ENCODE measurements at places on chromosomes 6 and 20. TPM values are rescaled to one million over a fixed set of nuclear protein-coding genes. Genes with fewer than 3 reads are reported as not detected.

The SYCP2L gene
- total RNA-seq: 20.5 TPM

The LGSN gene
- not detected for total RNA-seq

DNA sequence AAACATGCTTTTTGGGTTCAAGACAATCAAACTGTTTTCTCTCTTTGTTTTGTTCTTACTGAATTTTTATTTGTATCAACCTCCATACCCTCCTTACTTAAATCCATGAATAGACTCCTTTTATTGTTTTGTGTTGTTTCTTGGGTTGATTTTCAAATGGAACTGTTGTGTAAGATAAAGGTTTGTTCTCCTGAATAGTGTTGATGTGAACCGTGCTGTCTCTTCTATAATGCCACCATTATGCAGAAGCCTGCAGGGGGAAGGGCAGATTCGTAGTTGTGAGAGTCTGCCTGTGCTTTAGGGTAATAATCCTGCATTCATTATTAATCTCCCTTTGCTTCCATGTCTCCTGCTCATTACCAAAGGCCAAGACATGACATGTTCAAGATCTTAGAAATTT lies 105.9 kb downstream of the CDKAL1 start:
- no peaks in the 10 kb centered on the region for H3K36me3 ChIP-seq
- H3K27me3 ChIP-seq: peaks cover 3% of the 10 kb centered on the region
- no peak overlapping the region for H3K4me3 ChIP-seq
- H3K4me1 ChIP-seq: peaks cover 4% of the 10 kb centered on the region
- no peak overlapping the region for H3K27ac ChIP-seq

DNA sequence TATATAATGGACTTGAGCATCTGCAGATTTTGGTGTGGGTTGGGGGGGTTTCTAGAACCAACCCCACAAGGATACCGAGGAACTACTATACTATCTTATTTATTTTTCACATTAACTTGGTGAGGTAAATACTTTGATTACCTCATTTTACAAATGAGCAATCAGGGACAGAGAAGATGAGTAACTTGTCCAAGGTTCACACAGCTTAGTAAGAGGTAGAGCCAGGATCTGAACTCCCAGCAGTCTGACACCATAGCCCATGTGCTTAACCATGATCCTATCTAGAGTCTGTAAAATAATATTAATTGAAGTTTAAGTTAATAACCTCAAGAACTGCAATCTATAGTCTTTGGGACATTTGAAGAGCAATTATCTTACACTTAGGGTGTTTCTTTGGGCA lies 28.6 kb downstream of the DHX35 start:
- no peak overlapping the region for H3K4me3 ChIP-seq
- H3K27me3 ChIP-seq: no peaks in the 10 kb centered on the region
- peaks cover 7% of the 10 kb centered on the region for H3K4me1 ChIP-seq
- no peak for DNase-seq
- no peak overlapping the region for H3K27ac ChIP-seq
- H3K36me3 ChIP-seq: peaks cover 3% of the 10 kb centered on the region

DNA sequence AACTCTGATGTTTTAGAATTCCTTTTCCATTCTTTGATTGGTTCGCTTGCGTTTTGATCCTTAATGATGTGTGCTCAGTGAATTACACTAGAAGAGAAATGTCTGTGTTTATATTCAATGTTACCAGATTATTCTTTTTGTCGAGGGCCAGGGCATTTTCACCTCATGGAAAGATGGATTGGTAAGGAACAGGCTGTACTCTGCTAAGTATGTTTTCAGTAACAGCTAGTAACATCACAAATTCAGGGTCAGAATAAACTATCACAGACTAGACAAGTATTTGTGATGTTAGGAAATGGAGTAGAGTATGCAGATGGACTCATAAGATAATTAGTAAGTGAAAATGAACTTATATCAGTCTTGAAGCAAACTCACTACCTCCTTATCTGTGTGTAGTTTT lies 235.6 kb downstream of the SOX4 start:
- H3K4me1 ChIP-seq: peaks cover 45% of the 10 kb centered on the region
- peaks cover 4% of the 10 kb centered on the region for H3K36me3 ChIP-seq
- DNase-seq: no peak

GRCh38 chr6:136640132-136640915 lies 90.1 kb upstream of the MAP7 start:
- H3K4me3 ChIP-seq: no peak overlapping the region
- H3K4me1 ChIP-seq: no peaks in the 10 kb centered on the region
- no peak for DNase-seq
- H3K36me3 ChIP-seq: no peaks in the 10 kb centered on the region
- no peak overlapping the region for H3K27ac ChIP-seq
- H3K27me3 ChIP-seq: no peaks in the 10 kb centered on the region

- H3K36me3 ChIP-seq: no peaks in the 10 kb centered on the region
- DNase-seq: no peak
- no peak overlapping the region for H3K4me3 ChIP-seq
- no peaks in the 10 kb centered on the region for H3K4me1 ChIP-seq
Observed at GRCh38 chr20:2303673-2304072, 7.9 kb downstream of the TGM3 start.
